ENCODE measurements at places on chromosomes 7 and 10.

DNA sequence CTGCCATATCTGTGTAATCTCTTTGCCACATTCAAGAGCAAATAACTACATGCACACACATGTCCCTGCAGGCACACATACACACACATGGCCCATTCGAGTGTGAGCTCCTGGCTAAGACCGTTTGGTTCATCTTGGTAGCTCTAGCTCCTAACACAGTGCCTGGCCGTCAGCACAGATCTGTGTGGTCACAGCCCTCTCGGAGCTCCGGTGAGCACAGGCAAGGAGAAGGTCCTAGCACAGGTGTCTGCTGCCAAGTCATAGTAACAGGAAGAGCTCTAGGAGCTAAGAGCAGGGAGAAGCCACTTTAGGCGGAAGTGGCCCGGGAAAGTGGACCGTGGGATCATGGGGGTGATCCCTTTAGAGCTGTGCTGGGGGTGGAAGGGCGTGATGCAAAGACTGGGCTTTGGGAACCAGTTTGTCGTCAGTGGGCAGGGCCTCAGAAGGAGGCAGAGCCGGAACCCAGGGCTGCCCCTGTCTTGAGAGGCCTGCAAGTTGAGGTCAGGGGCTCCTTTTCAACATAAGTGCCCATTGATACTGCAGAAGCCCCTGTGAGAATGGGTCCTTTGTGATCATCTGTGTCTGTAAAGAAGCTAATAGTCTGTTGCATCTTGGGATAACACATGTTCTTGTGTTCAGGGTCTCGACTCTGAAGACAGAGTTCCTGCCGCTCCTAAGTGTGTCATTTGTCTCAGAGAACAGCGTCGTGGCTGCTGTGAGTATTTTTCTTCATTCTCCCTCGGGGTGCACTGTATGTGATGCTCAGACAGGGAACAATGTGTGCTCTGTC is 16.6 kb upstream of the ARPC1B start:
- DNase-seq: no peak

DNA sequence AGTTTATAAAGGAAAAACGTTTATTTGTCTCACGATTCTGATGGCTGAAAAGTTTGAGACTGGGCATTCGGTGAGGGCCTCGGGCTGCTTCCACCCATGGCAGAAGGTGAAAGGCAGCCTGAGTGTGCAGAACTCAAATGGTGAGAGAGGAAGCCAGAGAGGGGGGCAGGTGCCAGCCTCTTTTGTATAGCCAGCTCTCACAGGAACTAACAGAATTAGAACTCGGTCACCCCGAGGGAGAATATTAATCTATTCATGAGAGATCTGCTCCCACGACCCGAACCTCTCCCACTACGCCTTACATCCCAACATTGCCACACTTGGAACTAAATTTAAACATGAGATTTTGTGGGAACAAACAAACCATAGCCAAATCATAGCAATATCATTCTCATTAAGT is 112.6 kb downstream of the ZPBP start:
- DNase-seq: no peak

- DNase-seq: no peak
Observed at GRCh38 chr10:118572256-118573041, 23.0 kb downstream of the PRLHR start.

GRCh38 chr7:112206991-112207592 is 597 bp downstream of the ZNF277 start:
- DNase-seq: no peak

DNA sequence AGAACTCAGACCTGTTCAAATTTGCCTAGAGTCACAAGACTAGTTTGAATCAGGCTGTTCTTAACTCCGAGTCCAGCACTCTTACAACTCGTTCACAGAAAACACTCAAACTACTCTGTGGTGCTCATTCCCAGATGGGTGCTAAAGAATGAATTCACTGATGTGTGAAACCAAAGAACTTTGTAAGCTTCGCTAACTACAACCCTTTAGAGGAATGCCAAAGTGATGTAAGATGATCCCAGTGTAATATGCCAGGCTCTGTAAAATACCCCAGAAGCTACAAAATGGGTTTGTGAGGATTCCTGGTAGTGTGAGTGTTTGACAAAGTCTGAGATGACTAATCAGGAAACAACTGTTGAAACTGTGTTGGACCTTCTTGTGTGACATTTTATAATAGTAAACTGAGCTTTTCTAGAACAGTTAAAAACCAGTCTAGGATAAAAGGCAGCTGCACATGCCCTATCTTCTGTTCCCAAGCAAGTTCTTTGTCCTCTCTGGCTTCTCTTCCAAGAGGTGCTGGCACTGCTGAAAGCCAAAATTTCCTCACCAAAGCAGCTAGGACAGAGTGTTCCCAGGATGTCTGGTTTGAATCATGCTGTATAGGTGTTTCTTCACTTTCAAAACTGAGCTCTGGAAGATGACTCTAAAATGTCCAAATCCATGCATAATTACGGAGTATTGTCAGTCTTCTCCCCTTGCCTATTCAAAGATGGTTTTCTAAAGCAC is 527.6 kb downstream of the SORCS1 start:
- no peak for DNase-seq

DNA sequence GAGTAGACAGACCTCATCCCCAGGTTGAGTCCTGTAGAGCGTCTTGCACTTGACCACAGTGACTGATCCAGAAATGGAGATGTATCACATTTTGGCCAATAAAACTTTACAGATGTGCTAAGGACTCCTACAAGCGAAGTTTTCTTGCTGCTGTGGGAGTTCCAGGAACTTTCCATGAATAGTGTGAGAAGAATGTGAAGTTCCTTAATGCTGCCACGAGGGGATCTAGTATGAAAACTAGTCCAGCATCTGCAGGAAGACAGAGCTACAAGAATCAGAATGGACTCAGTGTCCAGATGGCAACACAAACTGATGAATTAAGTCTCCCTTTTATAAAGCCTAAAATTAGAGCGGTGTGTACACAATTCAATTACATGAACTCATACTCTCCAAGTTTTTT is 14.8 kb upstream of the LSM8 start:
- no peak for DNase-seq

Measured in HTR-8/SVneo (cell line).